ENCODE measurements at places on chromosomes 12 and 14. TPM values are rescaled to one million over a fixed set of nuclear protein-coding genes. Genes with fewer than 3 reads are reported as not detected.

DNA sequence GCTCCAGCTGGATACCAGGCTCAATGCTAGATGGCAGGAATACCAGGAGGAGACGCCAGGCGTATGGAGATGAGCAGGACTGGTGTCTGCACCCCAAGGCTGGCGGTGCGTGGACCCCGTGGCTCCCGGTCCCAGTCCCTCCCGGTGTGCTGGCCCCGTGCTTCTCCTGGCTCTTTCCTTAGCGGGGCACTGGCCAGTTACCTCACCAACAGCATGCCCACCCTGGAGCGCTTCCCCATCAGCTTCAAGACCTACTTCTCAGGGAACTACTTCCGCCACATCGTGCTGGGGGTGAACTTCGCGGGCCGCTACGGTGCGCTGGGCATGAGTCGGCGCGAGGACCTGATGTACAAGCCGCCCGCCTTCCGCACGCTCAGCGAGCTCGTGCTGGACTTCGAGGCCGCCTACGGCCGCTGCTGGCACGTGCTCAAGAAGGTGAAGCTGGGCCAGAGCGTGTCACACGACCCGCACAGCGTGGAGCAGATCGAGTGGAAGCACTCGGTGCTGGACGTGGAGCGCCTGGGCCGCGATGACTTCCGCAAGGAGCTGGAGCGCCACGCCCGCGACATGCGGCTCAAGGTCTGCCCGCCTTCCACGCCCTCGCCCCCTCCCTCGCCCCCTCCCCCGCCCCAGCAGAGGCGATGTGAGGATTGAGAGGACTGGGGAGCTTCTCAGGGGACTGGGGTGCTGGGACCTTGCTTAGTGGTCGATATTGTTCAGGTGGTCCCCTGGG, 14.6 kb downstream of the VASH1 start:
- peak; percentile 77 for DNase-seq
- H3K27ac ChIP-seq: no peak overlapping the region
- H3K4me1 ChIP-seq: peaks cover 25% of the 10 kb centered on the region
- H3K36me3 ChIP-seq: no peaks in the 10 kb centered on the region
- no peak overlapping the region for H3K4me3 ChIP-seq
- H3K27me3 ChIP-seq: no peaks in the 10 kb centered on the region

DNA sequence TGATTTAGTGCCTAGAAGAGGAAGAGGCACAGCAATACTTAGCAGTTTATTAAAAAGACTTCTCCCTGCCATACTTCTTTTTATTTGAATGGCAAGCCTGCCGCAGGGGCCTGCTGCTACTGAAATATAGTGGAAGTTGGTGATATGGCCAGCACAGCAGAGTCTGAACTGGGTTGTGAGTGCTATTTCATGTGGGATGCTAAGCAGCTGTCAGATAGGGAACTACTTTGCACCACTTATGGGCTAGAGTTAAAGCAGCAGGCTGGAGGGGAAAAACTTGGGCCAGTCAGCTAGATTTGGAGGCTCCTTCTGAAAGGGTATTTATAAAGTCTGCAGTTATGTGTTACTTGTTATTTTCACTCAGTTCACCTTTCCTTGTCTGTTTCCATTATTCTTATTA, 299.0 kb upstream of the E2F7 start:
- no peaks in the 10 kb centered on the region for H3K36me3 ChIP-seq
- H3K27me3 ChIP-seq: no peaks in the 10 kb centered on the region
- no peaks in the 10 kb centered on the region for H3K4me1 ChIP-seq
- H3K4me3 ChIP-seq: no peak overlapping the region

DNA sequence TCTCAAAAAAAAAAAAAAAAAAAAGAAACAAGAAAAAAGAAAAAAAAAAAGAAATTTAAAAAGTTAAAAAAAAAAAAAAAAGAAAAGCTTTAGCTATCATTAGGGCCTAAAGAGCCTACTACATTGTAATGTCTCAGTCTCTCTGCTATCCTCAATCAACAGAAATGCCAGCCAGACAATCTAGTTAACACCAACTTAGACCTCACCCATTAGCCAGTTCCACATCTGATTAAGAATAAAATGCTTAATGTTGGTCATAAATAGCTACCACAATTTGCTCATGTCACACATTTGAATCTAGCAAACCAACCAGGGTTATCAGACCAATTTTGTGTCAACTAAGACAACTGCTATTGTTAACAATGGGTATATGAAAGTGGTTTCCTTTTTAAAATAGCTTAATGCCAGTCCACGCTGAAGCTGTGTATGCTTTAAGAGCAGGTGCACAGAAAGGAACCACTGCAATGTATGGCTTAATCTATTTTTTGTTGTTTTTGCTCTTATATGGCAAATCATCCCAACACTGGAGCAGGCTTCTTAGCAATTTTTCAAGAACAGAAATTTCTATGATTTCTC, 45.5 kb upstream of the SELPLG start:
- H3K4me1 ChIP-seq: peaks cover 7% of the 10 kb centered on the region
- H3K27ac ChIP-seq: no peak overlapping the region
- no peak for DNase-seq
- H3K36me3 ChIP-seq: peaks cover 47% of the 10 kb centered on the region

DNA sequence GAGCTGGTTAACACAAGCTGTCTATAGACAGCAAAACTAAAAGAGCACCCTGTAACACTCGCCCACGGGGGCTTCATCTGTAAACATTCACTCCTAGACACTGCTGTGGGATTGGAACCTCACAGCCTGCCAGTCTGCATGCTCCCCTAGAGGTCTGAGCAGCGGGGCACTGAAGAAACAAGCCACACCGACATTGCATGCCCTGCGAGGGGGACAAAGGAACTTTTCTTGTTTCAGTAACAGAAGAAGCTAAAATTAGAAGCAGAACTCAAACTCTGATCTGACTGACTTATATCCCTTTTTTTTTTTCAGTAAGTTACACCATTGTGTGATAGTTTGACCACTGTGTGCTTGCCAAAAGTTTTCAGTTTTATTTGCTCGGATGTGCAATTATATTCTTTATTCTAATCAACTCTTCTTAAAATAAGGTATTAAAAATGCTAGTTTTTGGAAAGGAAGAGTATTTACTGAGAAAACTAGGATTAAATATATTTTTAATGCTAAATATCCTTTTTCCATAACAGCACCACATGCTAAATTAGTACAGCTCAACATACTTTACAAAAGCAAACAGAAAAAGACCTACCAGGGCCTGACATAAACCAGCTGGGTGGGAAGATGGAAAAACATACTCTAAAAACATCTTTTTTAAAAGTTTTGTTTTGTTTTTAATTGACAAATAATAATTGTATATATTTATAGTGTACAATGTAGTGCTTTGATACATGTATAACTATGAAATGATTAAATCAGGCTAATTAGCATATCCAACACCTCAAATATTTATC, 100.2 kb downstream of the EPS8 start:
- peak; percentile 32 for DNase-seq
- H3K27ac ChIP-seq: peak overlapping the region; percentile 85
- H3K36me3 ChIP-seq: peaks cover 3% of the 10 kb centered on the region

- DNase-seq: peak; percentile 92
- no peaks in the 10 kb centered on the region for H3K27me3 ChIP-seq
- H3K4me1 ChIP-seq: peaks cover 17% of the 10 kb centered on the region
- H3K27ac ChIP-seq: no peak within 1 kb of the TSS
These were observed at the start of gene NYNRIN for GRCh38 chr14:24398653-24399446. NYNRIN (plus strand) TSS chr14:24399003; CDS start chr14:24399247, 244 bp downstream.

GRCh38 chr12:13368431-13368830, 171.9 kb downstream of the EMP1 start:
- H3K4me1 ChIP-seq: no peaks in the 10 kb centered on the region
- no peaks in the 10 kb centered on the region for H3K36me3 ChIP-seq
- no peak overlapping the region for H3K27ac ChIP-seq

- H3K4me1 ChIP-seq: peaks cover 4% of the 10 kb centered on the region
- H3K27me3 ChIP-seq: no peaks in the 10 kb centered on the region
- H3K36me3 ChIP-seq: no peaks in the 10 kb centered on the region
- H3K4me3 ChIP-seq: peak overlapping the region; percentile 90
- no peak for DNase-seq
These were observed 1.0 kb upstream of the ANO6 start for GRCh38 chr12:45214749-45215418.

- no peak overlapping the region for H3K27ac ChIP-seq
- no peaks in the 10 kb centered on the region for H3K36me3 ChIP-seq
- H3K4me1 ChIP-seq: no peaks in the 10 kb centered on the region
- DNase-seq: no peak
- H3K4me3 ChIP-seq: no peak overlapping the region
These were observed 1778.9 kb upstream of the SEL1L start for GRCh38 chr14:83312511-83312910.

DNA sequence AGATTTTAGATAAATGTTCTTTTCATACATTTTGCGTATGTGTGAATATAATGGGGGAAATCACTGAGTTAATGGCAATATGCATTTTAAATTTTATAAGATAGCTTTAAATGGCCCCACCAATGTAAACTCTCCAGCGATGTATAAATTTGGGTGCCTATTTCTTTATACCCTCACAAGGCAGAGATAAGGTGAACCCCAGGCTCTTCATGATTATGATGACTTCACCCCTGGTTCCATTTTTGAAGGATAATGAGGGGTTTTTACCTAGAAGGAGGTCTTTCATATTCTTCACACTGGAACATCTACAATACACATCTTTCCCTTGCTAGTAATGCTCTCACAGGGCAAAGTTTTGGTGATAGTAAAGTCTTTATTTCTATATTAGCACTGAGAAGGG, 35.2 kb downstream of the KLRG1 start:
- no peaks in the 10 kb centered on the region for H3K36me3 ChIP-seq
- H3K27me3 ChIP-seq: no peaks in the 10 kb centered on the region
- H3K4me1 ChIP-seq: no peaks in the 10 kb centered on the region
- H3K4me3 ChIP-seq: no peak overlapping the region
- DNase-seq: no peak

DNA sequence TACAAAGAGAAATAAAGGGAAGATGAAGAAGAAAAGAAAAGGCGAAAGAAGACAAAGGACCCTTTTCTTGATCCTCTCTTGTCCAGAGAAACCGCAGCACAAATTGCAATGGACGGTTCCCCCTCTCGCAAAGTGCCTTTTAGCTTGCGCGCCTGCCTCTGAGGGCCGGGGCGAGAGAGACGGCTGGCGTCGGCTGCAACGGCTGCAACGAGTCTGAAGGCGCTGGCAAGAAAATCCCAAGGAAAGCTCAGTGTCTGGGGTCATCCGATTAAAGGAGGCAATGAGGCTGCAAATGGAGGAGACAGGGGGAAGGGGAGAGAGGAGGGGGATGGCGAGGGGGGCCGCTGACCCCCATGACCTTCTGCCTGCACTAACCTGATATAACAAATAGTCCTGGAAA, 671.5 kb downstream of the MED13L start:
- no peaks in the 10 kb centered on the region for H3K36me3 ChIP-seq
- H3K4me1 ChIP-seq: no peaks in the 10 kb centered on the region
- H3K27ac ChIP-seq: no peak overlapping the region
- H3K27me3 ChIP-seq: peaks cover 3% of the 10 kb centered on the region
- no peak for DNase-seq

DNA sequence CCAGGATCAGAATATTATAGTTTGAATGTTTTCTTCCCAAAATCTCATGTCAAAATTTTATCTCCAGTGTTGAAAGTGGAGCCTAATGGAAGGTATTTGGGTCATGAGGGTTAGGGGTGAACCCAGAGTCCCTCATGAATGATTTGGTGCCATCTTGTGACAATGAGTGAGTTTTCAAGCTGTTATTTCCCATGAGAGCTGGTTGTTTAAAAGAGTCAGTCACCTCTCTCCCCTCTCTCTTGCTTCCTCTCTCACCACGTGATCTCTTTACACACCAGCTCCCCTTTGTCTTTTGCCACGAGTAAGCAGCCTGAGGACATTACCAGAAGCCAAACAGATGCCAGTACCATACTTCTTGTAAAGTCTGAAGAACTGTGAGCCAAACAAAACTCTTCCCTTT, 561.6 kb downstream of the RERGL start:
- no peaks in the 10 kb centered on the region for H3K36me3 ChIP-seq
- H3K4me3 ChIP-seq: no peak overlapping the region
- H3K27me3 ChIP-seq: no peaks in the 10 kb centered on the region
- H3K4me1 ChIP-seq: no peaks in the 10 kb centered on the region

DNA sequence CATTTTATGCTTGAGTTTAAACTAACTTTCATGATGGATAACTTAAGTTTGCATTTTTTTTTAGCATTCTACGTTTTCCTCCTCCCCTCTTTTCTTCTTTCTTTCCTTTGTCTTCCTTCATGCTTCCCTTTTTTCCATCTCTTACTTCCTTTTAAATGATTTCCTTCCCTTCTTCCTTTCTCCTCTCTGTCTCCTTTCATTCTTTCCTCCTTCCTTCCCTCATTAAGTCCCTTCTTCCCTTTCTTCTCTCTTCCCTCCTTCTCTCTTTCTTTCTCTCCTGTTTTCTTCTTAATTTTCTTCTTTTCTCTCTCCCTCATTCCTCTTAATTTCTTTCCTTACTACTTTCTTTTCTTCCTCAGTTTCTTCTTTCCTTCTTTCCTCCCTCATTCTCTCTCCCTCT, 376.0 kb downstream of the LRIG3 start:
- H3K36me3 ChIP-seq: no peaks in the 10 kb centered on the region
- no peak overlapping the region for H3K27ac ChIP-seq
- peaks cover 13% of the 10 kb centered on the region for H3K4me1 ChIP-seq

- no peak overlapping the region for H3K4me3 ChIP-seq
- no peaks in the 10 kb centered on the region for H3K4me1 ChIP-seq
- H3K27ac ChIP-seq: no peak overlapping the region
- H3K27me3 ChIP-seq: no peaks in the 10 kb centered on the region
These were observed 116.7 kb upstream of the CAND1 start for GRCh38 chr12:67152451-67152850.

- H3K36me3 ChIP-seq: no peaks in the 10 kb centered on the region
- peaks cover 2% of the 10 kb centered on the region for H3K27me3 ChIP-seq
- no peak overlapping the region for H3K27ac ChIP-seq
- no peak overlapping the region for H3K4me3 ChIP-seq
- H3K4me1 ChIP-seq: no peaks in the 10 kb centered on the region
These were observed 413.7 kb upstream of the CCDC196 start for GRCh38 chr14:66072190-66073084.

- DNase-seq: peak; percentile 31
- peaks cover 10% of the 10 kb centered on the region for H3K27me3 ChIP-seq
- H3K27ac ChIP-seq: no peak overlapping the region
- H3K4me3 ChIP-seq: no peak overlapping the region
- no peaks in the 10 kb centered on the region for H3K36me3 ChIP-seq
These were observed 4.1 kb downstream of the TSPAN11 start for GRCh38 chr12:30930641-30931040.

DNA sequence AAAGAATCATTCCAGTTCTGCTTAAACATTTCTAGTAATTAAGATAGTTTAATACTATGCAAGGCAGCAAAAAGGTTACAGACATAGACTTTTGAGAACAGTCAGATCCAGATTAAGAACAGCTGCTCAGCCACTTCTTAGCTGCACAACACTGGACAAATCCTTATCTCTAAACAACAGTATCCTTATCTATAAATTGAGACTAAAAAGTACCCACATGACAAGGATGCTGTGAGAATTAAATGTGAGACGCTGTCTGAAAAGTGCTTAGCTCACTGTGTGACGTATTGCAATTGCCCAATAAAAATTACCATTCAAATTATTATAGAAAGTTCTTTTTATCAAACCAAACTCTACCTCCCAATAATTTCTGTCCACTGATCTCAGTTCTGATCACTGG, 35.5 kb downstream of the BORCS5 start:
- H3K4me3 ChIP-seq: no peak overlapping the region
- no peaks in the 10 kb centered on the region for H3K36me3 ChIP-seq
- H3K4me1 ChIP-seq: peaks cover 7% of the 10 kb centered on the region
- H3K27me3 ChIP-seq: no peaks in the 10 kb centered on the region
- H3K27ac ChIP-seq: no peak overlapping the region

Gene ELK3
- total RNA-seq: 30.1 TPM

Gene PIWIL1
- total RNA-seq: not detected

Gene NR1H4
- total RNA-seq: not detected

Gene LMNTD1
- not detected for total RNA-seq

Gene KCNA1
- total RNA-seq: not detected

Gene ZBTB42
- 2.9 TPM for total RNA-seq
